Stimulated activated CD8-positive, alpha-beta memory T cell treated with anti-CD3 and anti-CD28 coated beads, Interleukin-4, amount 100 ng/mL, for 4 hours (primary cell): ENCODE measurements at places on chromosomes 12 and 14.
A peak's percentile ranks its signal among the peaks of the same experiment; 100 is the strongest.

- DNase-seq = no peak
These were observed 57.4 kb downstream of the FUT8 start for GRCh38 chr14:65469903-65470302.

- DNase-seq = no peak
These were observed 45.2 kb downstream of the RDH12 start for GRCh38 chr14:67746927-67747326.

DNA sequence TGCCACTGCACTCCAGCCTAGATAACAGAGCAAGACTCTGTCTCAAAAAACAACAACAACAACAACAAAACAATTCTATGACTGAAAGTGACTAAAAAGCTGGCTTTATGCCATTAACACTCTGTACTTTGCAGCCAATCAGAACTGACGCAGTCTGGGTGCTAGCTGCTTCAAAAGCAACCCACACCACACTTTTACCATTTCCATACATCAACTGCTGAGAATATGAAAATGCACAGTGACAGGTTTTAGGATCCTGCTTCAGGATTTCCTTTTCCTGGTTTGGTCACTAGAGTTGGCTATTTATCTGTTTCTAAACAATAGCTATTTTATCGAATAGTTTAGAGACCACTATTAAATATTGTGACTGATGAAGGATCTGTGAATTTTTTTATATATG is 23.1 kb upstream of the P2RX4 start:
- no peak for DNase-seq

DNA sequence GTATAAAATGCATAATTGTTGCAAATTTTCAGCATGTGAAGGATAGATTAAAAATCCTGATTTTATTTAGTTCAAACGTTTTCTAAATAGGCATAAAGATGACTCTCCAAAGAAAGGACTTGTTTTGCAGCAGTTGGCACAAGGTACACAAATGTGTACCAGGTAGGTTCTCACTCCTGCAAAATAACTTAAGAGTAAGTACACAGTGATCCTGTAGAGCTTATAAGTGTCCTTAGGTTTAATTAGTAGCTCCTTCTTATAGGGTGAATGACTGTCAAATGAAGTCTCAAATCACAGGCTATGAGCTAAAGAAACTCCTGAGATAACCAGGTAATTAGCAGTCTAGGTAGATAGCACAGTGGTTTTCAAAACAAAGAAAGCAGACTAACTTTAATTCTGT is 330.6 kb upstream of the MDGA2 start:
- no peak for DNase-seq

- peak; percentile 7 for DNase-seq
These were observed 66.3 kb downstream of the CLIP1 start for GRCh38 chr12:122356192-122356635.

- no peak for DNase-seq
These were observed 8.2 kb downstream of the PDE6H start for GRCh38 chr12:14981049-14981448.

GRCh38 chr12:38155020-38155395 is 161.6 kb upstream of the ALG10B start:
- no peak for DNase-seq

GRCh38 chr12:14853961-14854360 is 10.6 kb upstream of the ART4 start:
- no peak for DNase-seq

GRCh38 chr12:55092579-55092978 is 33.6 kb upstream of the OR9K2 start:
- no peak for DNase-seq

DNA sequence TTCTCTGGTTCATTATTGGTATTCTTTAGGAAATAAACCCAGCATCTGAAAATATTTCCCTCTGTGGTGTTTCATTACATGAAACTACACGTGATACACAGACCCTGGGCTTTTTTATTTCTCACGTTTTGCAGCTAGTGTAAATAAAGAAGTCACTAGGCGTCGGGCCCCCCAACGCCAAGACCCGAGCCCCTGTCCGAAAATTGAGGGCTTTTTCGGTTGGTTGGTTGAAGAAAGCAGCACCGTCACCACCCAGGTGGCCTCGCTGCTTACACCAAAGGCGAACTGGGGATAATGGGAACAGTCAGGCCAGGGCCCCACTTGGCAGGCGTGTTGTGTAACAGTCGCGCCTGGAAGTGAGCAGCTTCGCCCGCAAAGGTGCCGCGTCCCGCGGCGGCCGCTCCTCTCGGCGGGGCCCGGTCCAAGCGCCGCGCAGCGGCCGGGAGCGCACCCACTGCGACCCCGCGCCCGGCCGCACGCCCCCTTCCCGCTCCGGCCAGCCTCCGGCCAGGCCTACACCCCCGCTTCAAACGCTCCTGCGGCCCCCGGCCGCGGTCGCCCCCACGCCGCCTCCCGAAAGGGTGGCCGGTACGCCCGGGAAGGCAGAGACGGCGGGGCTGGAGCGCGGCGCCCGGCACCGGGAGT is 1.2 kb downstream of the DUSP16 start:
- DNase-seq = peak; percentile 8

DNA sequence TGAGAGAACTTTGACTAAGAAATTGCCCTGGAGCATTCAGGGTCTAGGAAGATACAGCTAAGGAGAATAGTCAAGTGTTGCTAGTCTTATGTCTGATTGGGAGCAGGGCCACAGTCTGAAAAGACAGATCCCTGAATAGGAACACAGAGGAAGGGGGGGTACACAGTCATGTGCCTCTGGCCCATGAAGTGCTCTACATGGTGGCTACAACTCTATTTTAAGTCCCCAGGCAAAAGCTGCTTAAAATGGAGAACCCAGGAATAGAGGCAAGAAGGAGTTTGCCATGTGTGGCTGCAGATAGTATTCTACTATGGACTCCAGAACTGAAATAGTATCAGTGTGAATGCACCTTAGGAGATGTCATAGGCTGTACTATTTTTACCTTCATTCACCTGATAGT is 118.0 kb upstream of the NPAS3 start:
- DNase-seq = no peak

DNA sequence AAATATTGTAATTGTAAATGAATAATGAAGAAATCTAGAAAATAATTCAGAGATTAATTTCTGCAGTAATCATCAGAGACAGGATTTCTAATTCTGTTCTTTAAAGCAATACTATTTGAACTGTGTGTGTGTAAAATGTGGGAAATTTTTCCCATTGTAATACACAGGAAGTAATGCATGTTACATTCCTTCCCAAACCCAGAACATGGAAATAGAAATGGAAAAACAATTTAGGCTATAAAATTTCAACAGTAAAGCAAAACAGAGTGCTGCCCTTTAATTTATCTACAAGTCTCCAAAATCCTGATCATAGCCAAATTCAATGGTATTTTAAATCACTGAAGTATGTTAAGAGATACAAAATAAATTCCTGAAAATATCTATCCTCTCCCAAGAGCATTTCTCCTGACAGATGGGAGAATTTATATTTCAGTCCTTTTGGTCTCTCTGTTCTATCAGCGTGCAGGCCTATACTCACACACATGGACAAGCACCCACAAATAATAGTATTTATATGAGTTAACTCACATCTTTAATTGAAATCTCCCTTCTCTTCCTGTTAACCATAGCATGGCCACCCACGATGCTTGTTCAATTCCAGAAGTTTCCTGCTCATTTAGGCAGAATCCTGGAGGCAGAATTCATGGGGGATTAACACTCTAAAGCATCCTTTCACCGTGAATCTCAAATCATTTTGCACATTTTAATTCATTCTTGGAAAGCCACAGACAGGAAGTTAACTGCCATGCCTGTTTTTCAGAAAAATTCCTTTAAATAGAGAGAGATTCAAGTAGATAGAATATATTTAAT is 1465.4 kb upstream of the FLRT2 start:
- DNase-seq = no peak
